Stimulated activated CD4-positive, alpha-beta T cell treated with anti-CD3 and anti-CD28 coated beads, Interleukin-4, amount 100 ng/mL, for 1 hour (primary cell): ENCODE measurements at places on chromosomes 1 and 21.

GRCh38 chr21:14688412-14688811 is 142.3 kb upstream of the SAMSN1 start:
- DNase-seq, result no peak

DNA sequence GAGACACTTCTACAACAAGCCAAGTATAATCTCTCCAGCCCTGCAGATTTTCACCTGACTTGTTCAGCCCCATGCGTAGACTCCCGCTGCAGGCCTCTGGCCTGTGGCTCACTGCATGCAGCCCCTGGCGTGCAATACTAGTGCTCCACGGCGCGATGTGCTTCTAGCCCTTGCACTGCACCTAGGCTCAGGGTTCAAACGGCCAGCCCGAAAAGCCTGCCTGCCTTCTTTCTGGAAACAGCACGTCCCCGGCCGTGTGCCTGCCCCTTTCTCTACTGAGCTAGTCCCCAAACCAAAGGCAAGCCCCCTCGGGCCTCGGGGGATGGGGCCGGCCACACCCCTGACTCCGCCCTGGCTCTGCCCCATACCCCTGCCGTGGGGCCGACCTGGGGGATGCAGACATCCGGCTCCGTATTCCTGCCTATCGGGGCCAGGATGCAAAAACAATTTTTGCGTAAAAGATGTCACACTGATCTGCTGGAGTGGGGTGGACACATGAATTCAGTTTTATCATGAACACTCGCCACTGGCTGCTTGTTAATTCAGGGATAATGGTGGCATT is 26.3 kb upstream of the TRAPPC10 start:
- no peak for DNase-seq

- no peak for DNase-seq
Observed at GRCh38 chr21:42520628-42521253, 7.1 kb downstream of the SLC37A1 start.

DNA sequence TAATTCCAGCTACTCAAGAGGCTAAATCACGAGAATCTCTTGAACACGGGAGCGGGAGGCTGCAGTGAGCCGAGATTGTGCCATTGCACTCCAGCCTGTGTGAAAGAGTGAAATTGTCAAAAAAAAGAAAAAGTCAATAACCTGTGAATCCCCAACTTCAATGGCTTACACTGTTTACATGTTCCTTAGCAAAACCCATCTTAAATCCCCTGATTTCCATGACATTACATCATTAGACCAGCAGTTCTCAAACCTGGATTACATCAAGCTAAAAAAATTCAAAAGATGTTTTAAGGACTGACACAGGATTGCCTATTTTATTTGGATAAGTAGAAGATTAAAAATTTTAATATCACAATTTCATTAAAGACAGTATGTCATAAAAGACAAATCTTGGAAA is 12.4 kb downstream of the GPBP1L1 start:
- no peak for DNase-seq

DNA sequence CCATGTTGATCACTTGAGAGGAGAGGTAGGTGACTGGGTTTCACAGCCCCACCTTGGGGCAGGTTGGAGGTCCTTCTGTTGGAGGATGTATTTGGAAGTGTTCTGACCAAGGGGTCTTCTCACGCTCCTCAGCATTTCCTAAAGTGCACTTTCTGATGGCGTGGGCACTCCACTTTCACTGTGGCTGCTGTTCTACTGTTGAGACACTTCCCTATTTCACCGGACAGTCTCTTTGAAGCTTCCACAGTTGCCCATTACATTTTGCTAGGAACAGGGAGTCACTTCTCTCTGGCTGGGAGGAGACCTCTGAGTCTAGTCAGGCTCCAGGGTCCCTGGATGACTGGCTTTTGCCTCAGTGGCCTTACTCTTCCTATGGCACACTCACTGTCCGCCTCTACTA is 180.0 kb upstream of the LMO4 start:
- no peak for DNase-seq
